ENCODE measurements at places on chromosomes 11 and 22. TPM values are rescaled to one million over a fixed set of nuclear protein-coding genes. Genes with fewer than 3 reads are reported as not detected.

The OR52N4 gene
- not detected for polyA plus RNA-seq

The PYGM gene
- polyA plus RNA-seq = 1.1 TPM

The RNF169 gene
- polyA plus RNA-seq = 2.2 TPM

The SPON1 gene
- 0.74 TPM for polyA plus RNA-seq

The HEPN1 gene
- not detected for polyA plus RNA-seq

The CD3E gene
- polyA plus RNA-seq = 296 TPM

The IRAG1 gene
- not detected for polyA plus RNA-seq

The BAIAP2L2 gene
- polyA plus RNA-seq = not detected

The ELFN2 gene
- 0.04 TPM for polyA plus RNA-seq

The ARHGAP20 gene
- not detected for polyA plus RNA-seq

The CARS1 gene
- 44.2 TPM for polyA plus RNA-seq

The SYT9 gene
- polyA plus RNA-seq = not detected

The ATL3 gene
- 29.8 TPM for polyA plus RNA-seq

The GLB1L3 gene
- polyA plus RNA-seq = not detected

The APOA1 gene
- polyA plus RNA-seq = not detected

The TMEM45B gene
- polyA plus RNA-seq = not detected

The CHRM4 gene
- polyA plus RNA-seq = 0.51 TPM

The SCGB2A2 gene
- polyA plus RNA-seq = not detected

The PARVA gene
- polyA plus RNA-seq = not detected

The ZMAT5 gene
- 72.2 TPM for polyA plus RNA-seq

The CNTN5 gene
- polyA plus RNA-seq = not detected

The UPB1 gene
- polyA plus RNA-seq = not detected

The UQCC3 gene
- polyA plus RNA-seq = 13.9 TPM

The GLYATL1B gene
- not detected for polyA plus RNA-seq

The TECTA gene
- 0.26 TPM for polyA plus RNA-seq

The RNH1 gene
- 168 TPM for polyA plus RNA-seq
